ENCODE measurements at places on chromosomes 6 and 20.

DNA sequence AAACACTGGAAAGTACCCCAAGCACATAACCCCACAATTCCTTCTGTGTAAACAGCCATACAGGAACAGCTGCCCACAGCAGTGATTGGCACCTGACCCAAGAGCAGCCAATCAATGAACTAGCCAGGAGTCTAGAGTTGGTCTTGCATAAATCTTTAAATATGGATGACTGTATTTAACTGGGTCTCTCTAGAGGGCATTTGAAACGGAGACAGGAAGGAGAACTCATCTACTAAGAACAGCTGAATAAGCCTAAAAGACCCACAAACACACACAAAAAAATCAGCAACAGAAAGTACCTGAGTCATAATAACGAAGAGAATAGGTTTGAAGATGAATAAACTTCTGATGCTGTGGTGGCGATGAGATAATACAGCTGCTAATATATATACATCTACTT lies 49.0 kb upstream of the ASF1A start:
- DNase-seq: no peak

DNA sequence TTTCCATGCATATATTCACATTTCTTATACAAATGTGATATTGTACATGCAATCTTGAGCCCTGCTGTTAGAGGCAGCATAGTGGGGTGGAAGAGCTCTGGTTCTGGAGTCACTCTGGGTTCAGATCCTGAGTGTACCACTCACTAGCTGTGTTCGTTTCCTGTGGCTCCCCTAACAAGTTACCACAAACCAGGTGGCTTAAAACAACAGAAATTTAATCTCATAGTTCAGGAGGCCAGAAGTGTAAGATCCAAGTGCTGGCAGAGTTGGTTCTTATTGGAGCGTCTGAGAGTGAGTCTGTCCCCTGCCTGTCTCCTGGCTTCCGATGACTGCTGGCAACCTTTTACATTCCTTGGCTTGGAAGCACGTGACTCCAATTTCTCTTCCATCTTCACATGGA lies 115.6 kb downstream of the MAP3K7 start:
- DNase-seq: no peak

- DNase-seq: no peak
Measured at GRCh38 chr20:17611290-17611539, 41.3 kb downstream of the DSTN start.

- DNase-seq: no peak
Measured at GRCh38 chr6:27368202-27368601, 20.4 kb upstream of the ZNF391 start.

- DNase-seq: peak; percentile 31
Measured at GRCh38 chr6:83265384-83265783, 72.2 kb downstream of the RWDD2A start.

- no peak for DNase-seq
Measured at GRCh38 chr6:139602577-139602976, 228.1 kb upstream of the CITED2 start.

- DNase-seq: no peak
Measured at GRCh38 chr6:454148-454991, 62.8 kb downstream of the IRF4 start.

GRCh38 chr6:139256087-139256486 lies 35.7 kb downstream of the TXLNB start:
- DNase-seq: no peak

DNA sequence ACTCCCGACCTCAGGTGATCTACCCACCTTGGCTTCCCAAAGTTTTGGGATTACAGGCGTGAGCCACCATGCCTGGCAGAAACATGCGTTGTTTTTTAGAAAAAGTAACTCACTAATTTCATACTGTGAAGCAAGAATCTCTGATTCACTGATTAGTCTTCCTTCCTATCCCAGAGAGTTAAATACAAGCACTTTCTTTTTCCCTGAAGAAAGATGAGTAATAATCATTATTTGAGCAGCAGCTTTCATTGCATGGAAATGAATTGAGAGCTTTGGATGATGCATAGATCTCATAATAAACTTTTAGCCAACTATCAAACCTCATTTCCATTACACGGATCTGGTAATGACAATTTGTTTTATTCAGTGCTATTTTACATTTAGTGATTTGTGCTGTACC lies 892.5 kb upstream of the EYS start:
- no peak for DNase-seq

DNA sequence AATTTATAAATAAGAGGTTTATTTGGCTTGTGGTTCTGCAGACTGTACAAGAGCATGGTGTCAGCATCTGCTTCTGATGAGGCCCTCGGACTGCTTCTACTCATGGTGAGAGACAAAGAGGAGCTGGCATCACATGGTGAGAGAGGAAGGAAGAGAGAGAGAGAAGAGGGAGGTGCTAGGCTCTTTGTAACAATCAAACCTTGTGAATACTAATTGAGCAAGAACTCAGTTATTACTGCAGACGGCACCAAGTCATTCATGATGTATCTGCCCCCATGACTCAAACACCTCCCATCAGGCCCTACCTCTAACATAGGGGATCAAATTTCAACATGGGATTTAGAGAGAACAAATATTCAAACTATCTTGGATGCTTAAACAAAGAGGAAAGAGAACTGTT lies 6.3 kb upstream of the SIRPG start:
- no peak for DNase-seq

- no peak for DNase-seq
Measured at GRCh38 chr6:33313105-33313708, 671 bp downstream of the TAPBP start.

- no peak for DNase-seq
Measured at GRCh38 chr6:147177286-147177685, 26.9 kb upstream of the STXBP5 start.

- DNase-seq: no peak
Measured at GRCh38 chr6:41705311-41705995, 30.0 kb downstream of the TFEB start.

DNA sequence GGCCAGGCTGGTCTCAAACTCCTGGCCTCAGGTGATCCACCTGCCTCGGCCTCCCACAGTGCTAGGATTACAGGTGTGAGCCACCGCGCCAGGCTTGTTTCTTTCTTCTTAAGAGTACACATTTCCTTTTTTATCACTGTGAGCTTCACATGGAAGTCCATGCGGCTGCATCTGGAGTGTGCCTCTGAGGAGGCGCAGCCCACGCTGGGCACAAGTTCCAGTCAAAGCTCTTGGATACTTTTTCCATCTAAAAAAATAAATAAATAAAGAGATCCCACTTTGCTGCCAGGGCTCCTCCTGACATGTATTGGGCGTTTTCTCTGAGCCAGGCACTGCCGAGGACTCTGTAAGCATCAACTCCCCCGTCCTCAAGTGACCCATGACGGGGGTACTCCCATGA lies 123.0 kb downstream of the PREX1 start:
- no peak for DNase-seq

DNA sequence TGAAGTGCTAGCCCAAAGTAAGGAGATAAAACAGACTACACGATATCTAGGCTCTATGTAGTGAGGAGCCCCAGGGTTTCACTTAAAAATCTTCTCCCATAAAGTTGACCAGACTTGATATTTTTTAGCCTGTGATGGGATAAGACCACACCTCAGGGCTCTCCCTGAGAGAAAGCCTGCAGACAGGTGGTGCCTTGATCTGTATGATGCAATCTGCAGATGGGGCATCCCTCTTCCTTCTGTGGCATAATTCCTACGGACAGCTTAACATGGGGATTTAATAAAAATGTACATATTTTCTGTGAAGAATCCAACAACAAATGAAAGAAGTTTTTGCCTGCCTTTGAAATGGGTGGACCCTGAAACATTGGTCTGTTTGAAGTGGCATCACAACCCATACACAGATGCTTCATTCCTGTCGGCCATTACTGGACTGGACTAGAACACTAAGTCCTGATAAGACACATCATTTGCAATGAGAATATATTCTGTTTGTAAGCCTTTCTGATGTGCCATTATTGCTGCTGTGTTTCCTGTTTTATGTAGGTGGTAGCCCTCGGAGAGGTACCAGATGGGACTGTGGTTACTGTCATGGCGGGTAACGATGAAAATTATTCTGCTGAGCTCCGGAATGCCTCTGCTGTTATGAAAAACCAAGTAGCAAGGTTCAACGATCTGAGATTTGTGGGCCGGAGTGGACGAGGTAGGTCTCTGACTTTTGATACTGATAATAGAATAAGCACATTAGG lies 53.8 kb upstream of the SUPT3H start:
- DNase-seq: no peak

DNA sequence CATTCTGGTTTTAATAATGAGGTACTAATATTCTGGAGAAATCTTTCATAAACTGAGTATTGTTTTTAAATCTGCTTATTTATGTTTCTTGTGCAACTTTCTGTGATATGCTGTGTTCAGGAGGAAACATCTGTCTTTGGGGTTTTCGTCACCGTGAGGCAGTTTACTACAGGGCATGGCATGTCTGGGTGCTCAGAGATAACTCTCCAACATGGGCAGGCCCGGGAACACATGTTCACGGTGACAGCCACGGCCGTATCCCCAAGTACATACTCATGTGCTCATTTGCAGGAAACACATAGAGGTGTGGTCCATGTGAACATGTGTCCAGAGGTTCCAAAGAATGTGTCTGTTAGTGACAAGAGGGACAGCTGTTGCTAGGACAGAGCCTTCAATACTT lies 62.1 kb upstream of the CNKSR3 start:
- no peak for DNase-seq

DNA sequence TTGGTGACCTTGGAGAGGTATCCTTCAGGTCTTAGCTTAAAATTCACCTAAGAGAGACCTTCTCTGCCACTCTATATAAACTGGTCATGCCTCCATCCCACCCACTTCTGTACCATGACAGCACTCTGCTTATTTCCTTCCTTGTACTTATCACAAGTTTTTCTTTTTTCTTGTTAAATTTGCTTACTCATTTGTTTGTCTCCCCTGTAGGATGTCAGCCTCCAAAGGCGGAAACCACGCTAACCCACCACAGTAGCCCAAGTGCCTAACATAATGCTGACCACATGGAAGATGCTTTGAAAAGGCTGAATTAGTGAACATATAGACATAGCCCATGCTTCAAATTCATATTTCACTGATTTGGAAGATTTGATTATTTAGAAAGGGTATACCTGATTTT lies 5.4 kb downstream of the BMP6 start:
- DNase-seq: no peak

GRCh38 chr6:68635706-68636513 lies 828 bp downstream of the ADGRB3 start:
- DNase-seq: no peak

DNA sequence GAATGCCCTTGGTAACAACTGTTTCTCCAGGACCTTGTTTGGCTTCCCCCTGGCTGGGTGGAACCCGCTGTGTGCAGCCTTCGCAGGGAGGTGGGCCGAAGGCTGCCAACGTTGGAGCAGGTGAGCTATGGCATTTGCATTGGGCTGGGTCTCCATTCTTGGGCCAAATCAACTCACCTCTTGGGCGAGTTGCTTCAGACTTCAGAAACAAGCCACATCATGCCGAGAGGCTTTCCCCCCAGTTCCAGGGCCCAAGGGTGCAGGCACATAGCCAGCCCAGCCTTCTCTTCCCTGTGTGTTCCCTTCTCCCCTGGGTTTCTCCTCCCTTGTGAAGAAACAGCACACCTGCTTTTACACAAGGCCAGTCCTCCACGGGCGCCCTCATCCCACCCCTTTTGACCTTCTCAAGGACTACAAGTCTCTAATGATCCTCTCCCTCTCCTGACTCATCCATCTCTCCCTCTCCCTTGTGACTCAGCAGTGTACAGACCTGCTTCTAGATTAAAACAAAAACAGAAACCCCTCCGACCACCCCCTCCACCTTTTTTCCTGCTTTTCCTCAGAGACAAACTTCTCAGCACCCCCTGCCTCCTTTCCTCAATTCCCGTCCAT lies 41.6 kb downstream of the FAM209B start:
- no peak for DNase-seq

- no peak for DNase-seq
Measured at GRCh38 chr20:9022376-9022775, 46.5 kb upstream of the PLCB4 start.

DNA sequence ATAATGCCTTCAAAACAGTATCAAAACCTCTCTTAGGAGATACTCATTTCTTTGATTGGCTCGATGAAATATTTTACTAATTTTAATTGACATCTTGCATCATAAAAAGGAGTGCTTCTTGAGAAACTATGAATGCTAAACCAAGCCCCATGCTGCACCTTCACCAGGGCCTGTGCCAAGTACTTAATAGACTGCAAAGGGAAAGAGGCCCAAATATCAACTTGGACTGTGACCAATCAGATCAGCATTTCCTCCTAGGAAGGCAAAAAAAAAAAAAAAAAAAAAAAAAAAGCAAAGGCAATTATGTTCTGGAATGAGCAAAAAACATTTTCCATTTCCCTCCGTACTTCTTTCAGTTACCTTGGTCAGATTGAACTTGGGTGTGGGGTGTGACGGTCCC lies 253.0 kb upstream of the SOX4 start:
- DNase-seq: peak; percentile 18

GRCh38 chr6:105814745-105815536 lies 271.2 kb upstream of the PRDM1 start:
- DNase-seq: no peak

- DNase-seq: no peak
Measured at GRCh38 chr20:58568126-58568482, 52.9 kb upstream of the APCDD1L start.

Data from retinal pigment epithelial cell (primary cell).